ENCODE measurements at places on chromosomes 7 and 10. TPM values are rescaled to one million over a fixed set of nuclear protein-coding genes. Genes with fewer than 3 reads are reported as not detected.

The RSPH10B2 gene
- polyA plus RNA-seq = 0.64 TPM

The TET1 gene
- 37.2 TPM for polyA plus RNA-seq

The ADRB1 gene
- 0.14 TPM for polyA plus RNA-seq

The LIPK gene
- polyA plus RNA-seq = not detected

The KCNMA1 gene
- 9.0 TPM for polyA plus RNA-seq

The KMT2C gene
- 9.1 TPM for polyA plus RNA-seq

The IKZF1 gene
- polyA plus RNA-seq = 0.45 TPM

The TFEC gene
- polyA plus RNA-seq = not detected

The SLC18A2 gene
- 4.3 TPM for polyA plus RNA-seq

The ADCY1 gene
- 2.4 TPM for polyA plus RNA-seq

The OR2A1 gene
- 1.6 TPM for polyA plus RNA-seq

The HOXA11 gene
- polyA plus RNA-seq = not detected

The SCART1 gene
- polyA plus RNA-seq = not detected

The CPA4 gene
- polyA plus RNA-seq = not detected

The CFAP69 gene
- 4.9 TPM for polyA plus RNA-seq

The C7orf33 gene
- not detected for polyA plus RNA-seq

The PON1 gene
- 2.1 TPM for polyA plus RNA-seq

The MLXIPL gene
- polyA plus RNA-seq = 13.1 TPM

The ADGRA1 gene
- 0.23 TPM for polyA plus RNA-seq

The CYP2E1 gene
- 1.4 TPM for polyA plus RNA-seq

The KCND2 gene
- polyA plus RNA-seq = 8.3 TPM

The VWA2 gene
- polyA plus RNA-seq = 0.48 TPM

The ENKUR gene
- 0.30 TPM for polyA plus RNA-seq

The EGFR gene
- polyA plus RNA-seq = 1.5 TPM

The CRTAC1 gene
- polyA plus RNA-seq = 0.63 TPM

The TEX36 gene
- not detected for polyA plus RNA-seq

The C7orf57 gene
- polyA plus RNA-seq = 1.7 TPM

The PSMC2 gene
- 107 TPM for polyA plus RNA-seq

The PRKG1 gene
- 17.3 TPM for polyA plus RNA-seq

The KIF11 gene
- 22.1 TPM for polyA plus RNA-seq

The OR6B1 gene
- polyA plus RNA-seq = not detected

The AGAP5 gene
- 5.0 TPM for polyA plus RNA-seq
